ENCODE measurements at places on chromosomes 1 and 21.

DNA sequence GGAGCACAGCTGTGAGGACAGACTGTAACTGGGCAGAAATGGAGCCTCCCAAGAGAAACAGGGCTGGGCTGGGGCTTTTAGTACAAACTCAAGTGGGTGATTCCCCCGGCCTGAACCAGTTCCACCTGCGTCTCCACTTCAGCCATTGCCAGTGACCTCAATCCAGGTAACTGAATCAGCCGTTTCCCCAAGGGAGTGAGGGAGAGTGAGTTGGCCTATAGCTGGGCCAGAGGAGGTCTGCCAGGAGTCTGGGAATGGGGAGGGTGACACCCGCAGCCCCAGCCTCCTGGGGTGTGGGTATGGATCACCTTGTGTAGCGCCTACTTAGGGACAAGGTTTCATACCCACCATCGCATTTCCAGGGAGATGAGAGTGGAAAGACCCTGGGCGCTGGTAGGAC lies 8.5 kb downstream of the SLC26A9 start:
- no peak for DNase-seq

- DNase-seq, result no peak
Observed at GRCh38 chr1:33025180-33025569, 11.5 kb downstream of the AK2 start.

DNA sequence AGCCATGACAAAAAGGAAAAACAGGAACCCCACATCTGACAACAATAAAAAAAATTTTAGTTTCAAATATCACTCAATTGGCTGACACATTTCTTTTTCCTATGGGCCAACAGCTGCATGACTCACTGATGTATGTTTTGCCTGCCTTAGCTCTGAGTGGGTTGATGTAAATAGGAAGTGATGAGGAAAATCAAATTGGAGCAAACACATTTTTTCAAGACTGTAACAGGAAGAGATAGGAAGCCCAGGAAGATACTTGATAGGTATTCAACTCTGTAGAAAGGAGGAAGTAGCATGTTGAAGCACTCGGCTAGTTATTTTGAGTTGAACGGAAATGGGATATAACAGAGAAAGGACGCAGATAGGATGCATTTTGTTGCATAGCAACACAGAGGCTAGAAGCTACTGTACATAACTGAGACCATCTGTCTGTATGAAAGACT lies 168.0 kb upstream of the NR5A2 start:
- DNase-seq, result no peak

GRCh38 chr1:47235806-47236205 lies 3.8 kb upstream of the TAL1 start:
- no peak for DNase-seq

DNA sequence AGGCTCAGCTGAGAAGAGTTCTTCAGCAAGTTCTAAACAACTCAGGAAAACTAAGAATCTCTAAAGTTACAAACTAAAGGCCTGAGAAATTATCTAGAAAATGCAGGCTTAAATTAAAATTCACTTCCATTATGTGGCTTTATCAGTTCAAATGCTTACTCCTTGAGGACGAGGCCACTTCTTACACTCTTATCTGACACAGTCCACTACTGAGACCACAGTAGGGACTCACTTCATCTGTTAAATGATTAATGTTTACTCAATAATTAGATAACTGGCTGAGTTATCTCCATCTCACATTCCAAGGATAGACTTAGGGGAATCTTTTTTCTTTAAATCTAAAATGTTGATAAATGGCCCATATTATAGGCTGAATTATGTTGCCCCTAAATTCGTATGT lies 1.6 kb downstream of the C1orf141 start:
- DNase-seq, result no peak

Data from activated CD4-positive, alpha-beta T cell treated with anti-CD3 and anti-CD28 coated beads for 1 hour (primary cell).